Endodermal cell (in vitro differentiated cells): ENCODE measurements at places on chromosomes 1 and 21. TPM values are rescaled to one million over a fixed set of nuclear protein-coding genes. Genes with fewer than 3 reads are reported as not detected.
A peak's percentile ranks its signal among the peaks of the same experiment; 100 is the strongest.

The CD84 gene
- not detected in 2 replicates for total RNA-seq

The SDCCAG8 gene
- 15.6 to 21.0 TPM (median 19.8 TPM) in 3 replicates for total RNA-seq

The C1orf35 gene
- total RNA-seq: 22.6 to 34.0 TPM (median 30.7 TPM) in 3 replicates

The FAM72D gene
- 4.1 and 6.2 TPM in 2 replicates for total RNA-seq

The ID3 gene
- total RNA-seq: 63.7 to 338 TPM (median 328 TPM) in 3 replicates

GRCh38 chr1:207203541-207203940 is 99.5 kb downstream of the C4BPA start:
- DNase-seq: no peak

DNA sequence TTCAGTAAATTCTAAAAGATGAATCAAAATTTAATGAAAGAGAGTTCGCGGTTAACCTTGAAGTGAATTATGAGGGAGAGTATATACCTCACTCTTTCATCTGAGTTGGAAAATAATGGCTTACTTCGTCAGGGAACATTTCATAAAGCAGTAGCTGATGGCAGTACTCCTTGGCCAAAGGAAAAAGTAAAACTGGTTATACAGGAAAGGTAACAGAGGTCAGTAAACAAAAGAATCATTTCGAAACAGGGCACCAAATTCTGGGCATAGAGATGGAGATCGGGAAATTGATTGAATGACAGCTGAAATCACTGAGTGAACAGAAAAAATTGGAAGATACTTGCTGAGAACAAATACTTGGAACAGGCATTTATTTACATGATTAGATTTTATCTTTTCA is 199.0 kb downstream of the OLFM3 start:
- no peak for DNase-seq

GRCh38 chr21:45293220-45293725 is 5.6 kb upstream of the POFUT2 start:
- peak; percentile 59 for DNase-seq

DNA sequence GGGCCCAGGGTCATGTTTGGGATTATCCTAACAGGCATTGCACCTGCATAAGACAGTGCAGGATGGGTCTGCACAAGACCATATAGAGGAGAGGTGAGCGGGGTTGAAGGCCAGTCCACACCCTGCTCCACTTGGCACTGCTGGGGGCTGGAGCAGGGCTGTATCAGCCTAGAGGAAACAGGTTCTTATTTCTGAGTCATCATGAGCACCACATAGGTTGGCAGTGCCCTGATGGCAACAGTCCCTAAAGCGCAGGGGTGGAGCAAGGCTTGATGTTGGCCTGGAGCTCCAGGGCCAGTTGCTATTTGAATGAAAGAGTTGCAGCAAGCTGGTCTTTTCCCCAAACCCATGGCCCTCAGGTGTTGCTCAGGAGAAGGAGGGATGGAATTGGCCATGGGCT is 29.8 kb upstream of the BMP8B start:
- no peak for DNase-seq

- no peak for DNase-seq
Measured at GRCh38 chr1:74584185-74584584, 71.8 kb upstream of the LRRC53 start.

DNA sequence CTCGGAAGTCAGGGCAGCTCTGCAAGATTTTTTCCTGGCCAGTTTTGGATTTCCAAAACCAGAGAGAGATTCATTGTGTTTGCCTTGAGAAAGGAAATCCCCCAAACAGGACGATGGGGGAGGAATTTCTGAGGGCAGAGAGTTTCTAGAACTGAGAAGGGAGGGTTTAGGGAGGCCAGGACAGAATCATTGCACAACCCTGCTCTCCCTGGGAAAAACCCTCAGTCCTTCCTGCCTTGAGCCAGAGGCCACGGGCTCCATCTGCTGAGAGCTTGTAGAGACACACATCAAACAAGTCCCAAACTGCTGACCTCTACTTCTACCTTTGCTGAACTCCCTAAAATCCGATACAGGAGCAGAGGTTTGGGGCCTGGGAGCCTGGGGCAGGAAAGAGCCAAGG is 99.7 kb downstream of the NMNAT2 start:
- peak; percentile 85 for DNase-seq

GRCh38 chr1:2439369-2439768 is 27.0 kb upstream of the PEX10 start:
- DNase-seq: no peak

DNA sequence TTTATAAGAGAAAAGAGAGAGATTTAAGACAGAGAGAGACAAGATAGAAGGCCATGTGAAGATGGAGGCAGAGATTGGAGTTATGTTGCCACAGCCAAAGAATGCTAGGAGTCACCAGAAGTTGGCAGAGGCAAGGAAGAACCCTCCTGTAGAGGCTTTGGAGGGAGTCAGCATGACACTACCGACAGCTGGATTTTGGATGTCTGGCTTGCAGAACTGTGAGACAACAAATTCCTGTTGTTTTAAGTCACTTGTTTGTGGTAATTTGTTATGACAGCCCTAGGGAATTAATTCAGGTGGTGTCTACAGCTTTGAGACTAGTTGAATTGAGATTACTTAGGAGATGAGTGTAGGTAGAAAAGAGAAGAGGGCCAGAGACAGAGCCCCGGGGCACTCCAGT is 158.5 kb downstream of the DNM3 start:
- DNase-seq: no peak

DNA sequence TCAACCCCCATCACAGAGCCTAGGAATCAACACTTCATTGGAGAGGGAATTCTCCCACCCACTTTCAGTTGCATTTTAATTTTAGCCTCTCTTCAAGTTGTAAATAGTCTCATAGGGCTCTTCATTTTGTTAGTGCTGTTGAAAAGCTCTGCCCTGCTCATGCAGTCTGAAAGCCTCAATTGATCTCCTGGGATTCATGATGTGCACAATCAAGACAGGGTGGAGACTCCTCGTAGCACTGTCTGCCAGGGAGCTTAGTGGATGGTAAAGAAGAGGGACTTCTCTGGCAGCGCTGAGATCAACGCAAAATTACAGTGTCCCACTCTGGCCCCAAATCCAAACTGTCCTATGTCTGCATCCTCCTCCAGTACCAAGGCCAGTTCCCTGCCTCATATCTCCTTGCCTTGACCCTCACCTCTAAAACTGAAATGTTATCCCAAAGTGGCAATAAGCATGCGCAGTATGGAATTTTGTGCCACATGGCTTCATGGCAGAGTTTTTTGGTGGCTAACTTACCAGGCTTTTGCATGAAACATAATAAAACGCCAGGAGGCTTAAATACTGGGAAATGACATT is 282.2 kb downstream of the CACNA1E start:
- peak; percentile 56 for DNase-seq

DNA sequence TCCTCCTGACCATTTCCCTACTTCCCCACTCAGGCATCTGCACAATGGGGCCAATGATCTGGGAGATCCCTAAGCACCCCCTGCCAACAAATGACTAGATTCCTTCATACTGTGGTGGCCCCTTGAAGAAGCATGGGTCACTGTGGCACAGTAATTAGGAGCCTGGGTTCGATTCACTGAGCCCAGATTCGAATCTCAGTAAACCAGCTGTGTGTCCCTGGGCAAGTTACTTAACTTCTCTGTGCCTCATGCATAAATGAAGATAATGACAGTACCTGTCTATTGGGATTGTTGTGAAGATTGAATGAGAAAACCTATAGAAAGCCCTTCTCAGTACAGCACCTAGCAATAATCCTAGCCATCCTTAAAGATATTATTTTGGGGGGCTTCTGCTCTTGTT is 27.5 kb downstream of the SPAG17 start:
- no peak for DNase-seq

- peak; percentile 51 for DNase-seq
Measured at GRCh38 chr1:47186267-47187185, 3.3 kb downstream of the PDZK1IP1 start.

GRCh38 chr21:33019885-33020557 is 5.7 kb upstream of the OLIG2 start:
- DNase-seq: peak; percentile 81

DNA sequence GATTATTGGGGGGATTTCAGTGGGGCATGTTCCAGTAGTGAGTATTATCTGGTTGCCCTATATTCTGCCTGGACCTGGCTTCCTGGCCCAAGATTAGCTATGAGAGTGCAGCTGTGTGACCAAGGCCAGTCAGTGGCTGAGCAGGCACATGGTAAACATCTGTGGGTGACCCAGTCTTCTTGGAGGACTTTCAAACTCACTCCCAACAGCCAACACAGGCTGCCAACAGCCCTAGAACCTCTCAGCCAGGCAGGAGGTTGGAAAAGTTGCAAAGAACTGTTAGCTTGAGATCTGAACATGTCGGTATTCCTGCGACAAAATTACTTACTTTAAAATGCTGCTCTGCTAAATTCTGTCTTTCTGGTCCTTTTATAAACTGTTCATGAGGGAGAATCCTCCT is 192.4 kb downstream of the TGFBR3 start:
- no peak for DNase-seq

DNA sequence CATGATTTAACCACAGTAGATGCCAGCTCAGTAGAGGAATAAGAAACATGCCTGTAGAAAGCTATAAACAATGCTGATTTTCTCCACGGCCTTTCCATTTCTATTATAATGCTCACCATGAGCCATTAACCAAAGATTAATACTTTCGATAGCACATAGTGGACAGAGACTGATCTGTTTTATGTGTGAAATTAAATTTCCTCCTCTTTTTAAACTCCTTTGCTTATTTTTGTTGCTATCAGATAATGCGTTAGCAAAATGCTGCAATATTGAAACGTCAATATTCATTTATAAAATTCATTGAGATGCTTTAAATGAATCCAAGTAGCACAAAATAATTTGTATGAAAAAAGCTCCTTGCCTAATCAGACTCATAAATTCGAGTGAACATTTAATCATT is 1807.9 kb downstream of the MRPL39 start:
- no peak for DNase-seq

- peak; percentile 60 for DNase-seq
Measured at GRCh38 chr1:105027838-105028471, 1278.3 kb downstream of the AMY1C start.

DNA sequence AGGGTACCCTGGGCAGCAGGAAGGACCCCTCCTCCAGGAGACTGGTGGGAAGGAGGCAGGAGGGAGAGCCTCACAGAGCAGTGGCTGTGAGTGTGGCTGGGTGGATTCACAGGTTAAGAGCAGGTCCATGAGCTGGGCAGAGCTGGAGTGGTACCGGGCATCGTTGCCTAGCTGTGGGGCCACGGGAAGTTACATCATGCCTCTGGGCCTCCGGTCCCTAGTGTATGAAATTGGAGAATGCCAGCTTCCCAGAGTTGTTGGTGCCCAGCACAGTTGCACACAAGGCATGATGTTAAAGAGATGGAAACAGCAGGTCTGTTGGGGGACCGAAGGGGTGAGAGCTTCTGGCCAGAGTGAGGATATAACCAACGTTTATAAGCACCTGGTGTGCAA is 18.5 kb downstream of the FOXO6 start:
- DNase-seq: no peak

GRCh38 chr1:174942547-174943255 is 57.0 kb upstream of the CACYBP start:
- no peak for DNase-seq

DNA sequence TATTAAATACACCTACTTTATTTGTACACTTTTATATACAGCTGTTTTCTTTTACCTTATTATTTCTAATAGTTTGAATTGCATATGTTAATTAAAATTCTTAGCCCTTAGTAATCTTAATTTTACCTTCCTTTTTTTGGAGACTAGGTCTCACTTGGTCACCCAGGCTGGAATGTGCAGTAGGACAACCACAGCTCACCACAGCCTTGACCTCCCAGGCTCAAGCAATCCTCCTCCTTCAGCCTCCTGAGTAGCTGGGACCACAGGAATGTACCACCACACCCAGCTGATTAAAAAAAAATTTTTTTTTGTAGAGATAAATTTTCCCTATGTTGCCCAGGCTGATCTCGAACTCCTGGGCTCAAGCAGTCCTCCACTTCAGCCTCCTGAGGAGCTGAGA is 15.0 kb upstream of the SDC3 start:
- no peak for DNase-seq

DNA sequence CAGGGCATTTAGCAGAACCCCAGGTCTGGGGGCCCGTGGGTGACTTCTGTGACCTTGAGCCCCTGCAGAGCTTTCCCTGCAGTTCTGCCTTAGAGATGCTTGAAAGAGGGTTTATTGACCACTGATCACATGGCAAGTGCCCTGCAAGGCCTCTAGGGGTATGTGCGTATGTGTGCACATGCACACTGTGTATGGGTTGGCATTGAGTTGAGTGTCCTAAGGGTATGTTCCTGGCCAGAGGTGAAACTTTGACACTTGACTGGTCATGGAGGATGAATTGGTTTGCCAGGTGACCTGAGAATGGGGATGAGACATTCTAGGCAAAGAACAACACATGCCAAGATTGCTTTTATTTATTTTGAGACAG is 17.1 kb downstream of the NUDC start:
- DNase-seq: no peak

DNA sequence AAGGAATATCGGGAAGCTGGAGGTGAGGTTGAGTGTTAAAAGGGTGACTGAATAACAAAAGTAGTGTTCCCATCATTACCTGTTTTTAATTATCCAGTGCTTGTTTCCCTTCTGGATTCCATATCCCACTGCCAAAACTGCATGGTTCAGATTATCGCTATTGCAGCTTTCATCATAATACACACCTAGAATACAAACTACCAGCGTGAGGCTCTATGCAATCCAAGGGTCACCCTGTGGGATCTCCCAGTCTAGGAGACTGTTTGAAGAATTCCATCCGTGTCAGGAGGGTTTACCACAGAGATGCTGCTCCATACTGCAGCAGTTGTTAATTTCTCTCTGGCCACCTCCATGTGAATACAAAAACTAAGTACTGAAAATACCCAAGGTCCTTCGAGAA is 9.0 kb downstream of the CTSK start:
- no peak for DNase-seq

DNA sequence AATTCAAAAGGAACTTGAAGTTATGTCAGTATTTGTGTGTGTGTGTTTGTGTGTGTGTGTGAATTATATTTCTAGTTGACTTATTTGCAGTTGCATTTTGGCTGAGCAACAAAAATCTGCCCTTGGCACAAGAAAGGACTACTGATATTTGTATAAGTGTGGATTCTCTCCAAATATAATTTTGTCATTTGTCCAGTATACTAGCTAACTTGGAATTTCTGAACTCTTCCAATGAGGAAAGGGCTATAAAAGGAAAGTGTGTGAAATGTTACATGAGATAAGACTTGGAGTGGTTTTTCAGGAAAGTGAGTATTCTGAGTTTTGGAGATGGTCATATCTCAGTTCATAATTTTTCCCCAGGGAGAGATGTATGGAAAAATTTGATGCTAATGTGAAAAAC is 1384.1 kb upstream of the B3GALT2 start:
- no peak for DNase-seq
